ELF-1 (cell line): ENCODE measurements at places on chromosomes 16 and 17.

DNA sequence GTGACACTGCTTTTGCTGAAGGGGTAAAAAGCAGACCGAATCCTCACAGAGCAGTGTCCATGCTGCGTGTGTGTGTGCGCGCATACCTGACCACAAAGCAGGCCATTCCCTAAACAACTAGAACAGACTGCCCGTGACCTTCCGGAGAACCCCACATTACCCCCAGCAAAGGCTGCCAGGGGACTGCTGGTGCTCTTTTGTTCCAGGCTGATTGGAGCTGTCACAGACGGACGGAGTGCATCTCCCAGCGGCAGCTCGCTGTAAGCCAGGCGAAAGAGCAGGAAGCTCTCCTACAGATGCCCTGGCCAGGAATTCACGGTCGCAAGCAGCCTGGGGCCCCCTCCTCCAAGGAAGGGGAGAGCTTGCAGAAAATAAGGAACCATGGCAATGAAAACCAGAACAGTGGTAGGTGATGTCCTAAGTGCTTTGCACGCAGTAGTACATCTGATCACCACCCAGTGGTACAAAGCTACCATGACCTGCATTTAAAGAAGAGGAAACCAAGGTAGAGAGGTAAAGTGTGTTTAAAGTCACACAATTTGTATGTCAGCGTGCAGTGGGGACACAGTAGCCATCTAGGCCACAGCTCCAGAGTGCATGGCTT is 153.4 kb upstream of the DYNLRB2 start:
- peak; percentile 20 for DNase-seq

DNA sequence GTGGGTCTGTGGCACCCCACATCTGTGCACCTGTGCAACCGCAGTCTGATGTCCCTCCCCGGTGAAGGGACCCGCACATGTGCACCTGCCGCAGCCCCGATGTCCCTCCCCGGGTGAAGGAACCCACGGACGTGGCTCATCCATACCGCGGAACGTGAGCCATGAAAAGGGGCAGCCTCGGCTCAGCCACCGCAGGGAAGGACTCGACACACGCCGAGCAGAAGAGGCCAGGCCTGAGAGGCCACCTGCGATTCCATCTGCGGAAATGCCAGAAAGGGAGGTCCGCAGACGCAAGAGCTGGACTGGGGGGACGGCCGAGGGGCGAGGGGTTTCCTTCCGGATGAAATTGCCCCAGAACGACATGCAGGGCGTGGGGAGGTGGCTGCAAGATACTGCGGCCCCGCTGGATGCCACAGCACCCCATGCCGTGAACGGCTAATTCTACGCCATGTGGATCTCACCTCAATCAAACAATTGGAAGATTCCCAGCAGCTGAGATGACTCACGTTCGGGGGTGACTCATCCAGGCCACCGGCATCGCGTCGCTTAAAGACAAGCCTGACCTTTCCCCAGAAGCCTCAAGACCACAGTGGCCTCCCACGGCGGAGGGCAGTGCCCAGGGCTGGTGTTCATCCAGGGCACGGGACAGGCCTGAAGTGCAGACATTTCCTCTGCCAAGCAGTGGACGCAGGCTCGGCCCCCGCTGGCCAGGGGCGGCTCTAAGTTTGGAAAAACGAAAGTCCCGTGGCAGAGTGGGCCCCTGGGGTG is 21.0 kb downstream of the SOX8 start:
- peak; percentile 54 for DNase-seq

DNA sequence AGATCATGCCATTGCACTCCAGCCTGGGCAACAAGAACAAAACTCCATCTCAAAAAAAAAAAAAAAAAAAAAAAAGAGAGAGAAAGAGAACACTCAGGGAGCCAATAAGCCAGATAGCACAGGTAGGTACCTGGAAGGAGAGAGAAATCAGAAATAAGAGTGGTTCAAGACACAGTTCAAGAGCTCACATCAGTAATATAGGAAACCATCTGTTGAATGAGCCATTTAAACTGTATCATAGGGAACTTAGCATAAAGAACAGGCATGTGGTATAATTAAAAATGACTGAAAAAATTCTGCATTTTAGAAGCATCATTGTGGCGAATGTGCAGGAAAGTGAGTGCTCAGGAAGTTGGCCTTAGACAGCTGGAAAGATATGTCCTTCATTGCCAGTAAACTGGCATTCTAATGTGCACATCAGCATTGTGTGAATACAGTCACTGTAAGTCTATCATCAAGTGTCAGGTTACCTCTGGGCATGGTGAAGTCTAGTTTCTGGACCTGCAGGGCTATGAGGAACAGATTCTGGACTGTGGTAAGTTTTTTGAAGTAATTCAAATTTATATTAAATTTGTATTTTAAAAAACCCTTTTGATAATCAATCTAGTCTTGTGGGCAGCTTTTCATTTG is 20.4 kb downstream of the KRT12 start:
- DNase-seq: no peak

- DNase-seq: no peak
Measured at GRCh38 chr16:83586461-83587200, 221.1 kb upstream of the HSBP1 start.

DNA sequence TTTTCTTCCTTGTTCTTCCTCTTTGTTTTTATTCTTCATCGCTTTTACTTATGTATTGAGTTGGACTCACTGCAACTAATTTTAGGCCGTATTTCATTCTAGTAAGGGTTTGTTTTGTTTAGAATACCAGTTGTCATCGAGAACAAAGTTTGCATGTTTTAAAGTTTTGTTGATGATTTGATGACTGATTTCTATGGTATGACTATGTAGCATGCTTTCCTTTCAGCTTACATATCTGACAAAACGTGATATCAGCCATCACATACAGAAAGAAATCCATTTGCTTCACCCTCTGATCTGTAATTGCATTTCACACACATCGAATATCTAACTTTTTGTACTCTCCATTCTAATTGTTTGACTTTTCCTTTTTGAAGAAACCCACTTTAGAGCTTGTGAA is 4.0 kb downstream of the PRKCA start:
- DNase-seq: no peak

DNA sequence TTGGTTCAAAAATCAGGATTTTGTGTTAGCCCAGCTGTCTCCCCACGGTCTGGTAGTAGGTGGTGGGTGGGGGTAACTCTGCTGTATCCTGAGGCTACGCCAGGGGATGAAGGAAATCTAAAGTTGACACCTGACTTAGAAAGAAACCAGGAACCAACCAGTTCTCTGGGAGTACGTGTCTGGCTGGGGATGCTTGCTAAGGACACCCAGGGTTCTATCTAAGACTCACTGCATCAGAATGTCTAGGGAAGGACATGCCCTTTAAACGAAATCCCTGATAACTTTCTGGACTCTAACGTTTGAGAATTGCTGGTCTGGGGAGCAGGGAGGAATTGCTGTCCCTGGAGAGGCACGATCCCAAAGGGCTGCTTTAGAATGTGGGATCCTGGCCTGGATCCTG is 39.2 kb upstream of the CES5A start:
- no peak for DNase-seq

DNA sequence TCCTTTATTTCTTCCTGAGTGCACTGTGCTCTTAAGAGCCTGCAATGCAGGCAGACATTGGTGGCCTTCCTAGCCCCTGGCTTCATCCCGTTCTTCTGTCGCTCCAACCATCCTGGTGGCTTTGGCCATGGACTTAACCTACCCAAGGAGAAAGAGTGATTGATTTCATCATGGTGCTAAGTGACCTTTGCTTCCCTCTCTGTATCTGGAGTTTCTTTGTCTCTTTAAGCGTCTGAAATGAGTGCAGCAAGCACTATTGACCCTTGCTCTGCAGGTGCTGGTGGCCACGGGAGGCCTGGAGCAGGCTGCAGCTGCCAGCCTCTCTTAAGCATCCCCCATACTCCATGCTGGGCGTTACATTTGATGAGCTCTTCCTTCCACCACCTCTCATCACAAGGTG is 60.5 kb downstream of the RAP1GAP2 start:
- DNase-seq: no peak
